ENCODE measurements at places on chromosomes 1 and 21. TPM values are rescaled to one million over a fixed set of nuclear protein-coding genes. Genes with fewer than 3 reads are reported as not detected.

The ZBED6 gene
- total RNA-seq: 15.5 TPM

The MYBPHL gene
- not detected for total RNA-seq

The SMIM1 gene
- 0.17 TPM for total RNA-seq

The COL9A2 gene
- total RNA-seq: 0.69 TPM

The FHL3 gene
- total RNA-seq: 11.4 TPM

The GJA9 gene
- total RNA-seq: not detected
